Foreskin keratinocyte (primary cell): ENCODE measurements at places on chromosomes 4 and X. TPM values are rescaled to one million over a fixed set of nuclear protein-coding genes. Genes with fewer than 3 reads are reported as not detected.

GPR50 gene
- not detected in 2 replicates for polyA plus RNA-seq

SSX4 gene
- not detected in 2 replicates for polyA plus RNA-seq

MAP7D3 gene
- polyA plus RNA-seq: 7.7 and 7.9 TPM in 2 replicates

TRIM75 gene
- not detected in 2 replicates for polyA plus RNA-seq

TRIM61 gene
- polyA plus RNA-seq: 0.73 and 0.78 TPM in 2 replicates

AFP gene
- polyA plus RNA-seq: 0.37 and 0.57 TPM in 2 replicates
